Stimulated activated CD4-positive, alpha-beta T cell treated with anti-CD3 and anti-CD28 coated beads, Interleukin-12 subunit alpha, Interleukin-12 subunit beta, amount 100 ng/mL, for 24 hours (primary cell): ENCODE measurements at places on chromosomes 3 and 15.

DNA sequence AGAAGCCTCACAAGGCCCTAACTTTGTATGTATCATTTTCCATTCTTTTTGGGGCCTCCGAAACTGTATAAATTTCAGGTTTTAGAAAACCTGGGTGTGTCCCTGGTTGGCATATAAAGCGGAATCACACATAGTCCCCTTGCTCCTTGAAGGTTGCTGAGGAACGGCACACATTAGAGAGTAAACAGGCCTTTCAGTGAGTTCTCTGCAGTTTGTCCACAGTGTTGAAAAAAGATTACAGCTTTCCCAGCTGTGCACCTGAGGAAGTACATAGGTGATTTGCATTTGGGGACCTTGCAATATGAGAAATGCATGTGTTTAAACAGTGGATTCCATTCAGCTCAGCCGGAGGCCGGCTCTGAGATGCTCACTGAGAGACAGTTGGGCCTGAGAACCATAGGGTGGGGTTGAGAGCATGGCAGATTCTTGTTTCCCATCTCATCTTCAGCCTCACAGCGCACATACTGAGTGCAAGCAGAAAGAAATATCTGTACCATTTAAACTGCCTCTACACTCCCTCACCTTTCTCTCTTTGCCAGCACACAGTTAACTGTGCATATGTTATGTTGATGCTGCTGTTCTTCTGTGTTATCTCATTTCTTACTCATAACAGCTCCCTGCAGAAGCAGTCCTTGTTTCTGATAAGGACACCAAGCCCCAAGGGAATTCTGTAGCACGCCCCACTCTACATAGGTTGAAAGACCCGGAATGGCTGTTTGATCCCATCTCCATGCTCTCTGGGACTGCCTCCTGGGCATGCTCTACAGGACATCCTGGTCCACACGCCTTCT, 60.4 kb downstream of the BOC start:
- DNase-seq: no peak

GRCh38 chr3:117411971-117412370, 702.4 kb downstream of the TUSC7 start:
- DNase-seq: no peak

- DNase-seq: no peak
Observed at GRCh38 chr3:28252001-28252431, 10.6 kb downstream of the CMC1 start.

DNA sequence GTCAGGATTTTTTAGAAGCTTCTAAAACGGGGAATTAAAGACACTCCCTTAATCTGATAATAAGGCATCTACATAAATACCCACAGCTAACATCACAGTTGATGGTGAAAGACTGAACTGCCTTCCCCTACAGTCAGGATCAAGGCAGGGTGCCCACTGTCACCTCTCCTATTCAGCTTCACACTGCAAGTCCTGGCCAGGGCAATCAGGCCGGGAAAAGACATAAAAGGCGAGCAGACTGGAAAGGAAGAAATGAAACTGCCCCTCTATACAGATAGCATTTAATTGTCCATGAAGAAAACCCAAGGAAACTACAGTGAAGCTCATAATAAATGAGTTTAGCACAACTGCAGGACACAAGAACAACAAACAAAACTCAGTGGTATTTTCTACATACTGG, 61.7 kb downstream of the HERC2 start:
- no peak for DNase-seq

GRCh38 chr15:65869954-65870871, 922 bp downstream of the RAB11A start:
- DNase-seq: peak; percentile 3

DNA sequence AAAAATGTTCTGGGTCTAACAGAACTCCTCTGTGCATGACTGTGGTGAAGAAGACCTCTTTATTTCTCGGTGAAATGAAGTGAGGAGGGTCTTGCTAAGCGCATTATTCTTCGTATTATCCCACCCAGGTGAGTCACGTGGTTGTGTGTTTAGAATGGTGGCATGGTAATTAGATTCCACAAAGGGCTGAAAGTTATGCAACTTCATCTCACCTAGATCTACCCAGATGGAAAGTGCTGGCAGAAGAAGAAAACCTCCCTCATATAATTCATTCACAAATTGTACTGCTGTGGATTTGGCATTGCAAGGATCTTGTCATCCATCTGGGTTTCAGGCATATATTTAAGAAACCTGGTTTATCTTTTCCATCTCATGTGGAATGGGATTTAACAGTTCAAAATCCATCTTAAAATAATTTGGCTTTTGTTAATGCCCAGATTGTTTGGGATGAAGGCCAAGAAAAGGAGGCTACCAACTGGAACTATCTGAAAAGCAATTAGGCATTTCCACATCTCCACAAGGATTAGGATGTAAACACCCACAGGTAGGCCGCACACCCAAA, 175.3 kb downstream of the PLCL2 start:
- no peak for DNase-seq

- DNase-seq: no peak
Observed at GRCh38 chr3:38067508-38068233, 28.7 kb downstream of the DLEC1 start.
